ENCODE measurements at places on chromosomes 3 and 15.

DNA sequence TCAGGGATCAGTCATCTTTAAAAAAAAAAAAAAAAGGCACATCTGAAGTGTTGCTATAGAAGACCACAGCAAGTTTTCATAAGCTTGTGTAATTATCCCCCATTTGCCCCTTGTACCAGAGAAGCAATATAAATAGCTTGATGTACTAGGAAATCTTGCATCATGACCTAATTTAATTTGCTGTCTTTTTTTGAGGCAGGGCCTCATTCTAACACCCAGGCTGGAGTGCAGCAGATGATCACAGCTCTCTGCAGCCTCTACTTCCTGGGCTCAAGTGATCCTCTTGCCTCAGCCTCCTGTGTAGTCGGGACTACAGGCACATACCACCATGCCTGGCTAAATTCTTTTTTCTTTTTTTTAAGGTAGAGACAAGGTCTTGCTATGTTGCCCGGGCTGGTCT lies 88.7 kb downstream of the ARIH1 start:
- DNase-seq, result no peak

DNA sequence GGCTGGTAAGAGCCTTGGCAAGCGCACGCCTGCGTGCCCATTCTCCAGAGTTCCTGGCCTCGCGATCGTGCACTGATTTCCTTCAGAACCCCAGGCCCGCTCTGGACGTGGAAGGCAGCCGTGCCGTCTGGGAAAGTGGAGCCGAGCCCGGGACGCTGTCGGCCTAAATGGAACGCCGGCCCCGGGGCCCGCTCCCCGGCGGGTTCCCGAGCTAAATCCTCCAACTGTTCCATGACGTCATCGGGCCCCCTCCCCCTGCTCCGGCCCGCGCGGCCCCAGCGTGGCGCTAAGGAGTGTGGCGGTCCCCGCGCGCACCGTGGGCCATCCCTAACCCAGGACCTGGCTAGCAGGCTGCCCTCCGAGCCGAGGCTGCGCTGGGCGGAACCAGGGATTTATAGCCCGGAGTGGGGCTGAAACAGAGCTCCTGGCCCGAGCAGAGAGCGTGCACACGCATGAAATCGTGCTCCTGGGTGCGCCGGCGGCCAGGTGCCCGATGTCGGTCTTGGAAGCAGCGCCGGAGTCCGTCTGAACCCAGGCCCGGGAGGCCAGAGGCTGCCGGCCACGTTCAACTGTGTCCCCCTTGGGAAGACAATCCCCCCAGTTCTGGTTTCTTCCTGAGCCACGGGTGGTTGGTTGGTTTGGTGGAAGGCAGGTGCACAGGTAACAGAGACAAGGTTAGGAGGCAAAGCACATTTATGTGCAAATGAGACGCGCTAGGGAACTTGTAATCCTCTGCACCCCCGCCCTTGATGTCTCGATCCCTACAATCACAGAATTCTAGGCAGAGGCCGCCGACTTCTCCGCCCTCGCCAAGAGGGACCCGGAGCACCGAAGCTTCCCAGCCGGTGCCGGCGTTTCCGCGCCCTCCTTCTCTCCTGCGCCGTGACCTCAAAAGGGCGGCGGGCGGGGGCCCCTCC lies 84.9 kb upstream of the ETV5 start:
- DNase-seq, result no peak

GRCh38 chr15:91541286-91541685 lies 312.2 kb upstream of the SLCO3A1 start:
- peak; percentile 17 for DNase-seq

DNA sequence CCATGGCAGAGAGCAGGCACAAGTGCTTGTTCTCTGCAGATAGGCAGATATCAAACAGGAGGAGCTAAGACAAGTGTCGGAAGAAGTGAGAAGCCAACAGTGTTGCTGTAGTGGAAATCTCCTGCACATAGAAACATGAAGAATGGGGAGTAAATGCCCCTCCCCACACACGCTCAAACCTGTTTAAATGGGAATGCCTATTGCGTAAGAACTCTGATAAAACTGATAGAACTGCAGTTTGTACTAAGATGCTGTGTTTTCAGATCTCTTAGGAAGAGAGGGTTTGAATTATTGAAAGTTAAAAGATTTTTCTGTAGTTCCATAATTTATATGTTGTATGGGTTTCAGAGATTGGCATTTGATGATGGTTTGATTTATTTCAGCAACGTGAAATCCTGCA lies 19.6 kb downstream of the EIF2AK4 start:
- DNase-seq, result peak; percentile 2

GRCh38 chr3:116441652-116442051 lies 3.6 kb downstream of the LSAMP start:
- DNase-seq, result no peak

Measured in MCF 10A (cell line).